BE2C (cell line): ENCODE measurements at places on chromosomes 2 and 18.

GRCh38 chr2:110126086-110126773, 10.6 kb upstream of the MALL start:
- DNase-seq, result no peak

DNA sequence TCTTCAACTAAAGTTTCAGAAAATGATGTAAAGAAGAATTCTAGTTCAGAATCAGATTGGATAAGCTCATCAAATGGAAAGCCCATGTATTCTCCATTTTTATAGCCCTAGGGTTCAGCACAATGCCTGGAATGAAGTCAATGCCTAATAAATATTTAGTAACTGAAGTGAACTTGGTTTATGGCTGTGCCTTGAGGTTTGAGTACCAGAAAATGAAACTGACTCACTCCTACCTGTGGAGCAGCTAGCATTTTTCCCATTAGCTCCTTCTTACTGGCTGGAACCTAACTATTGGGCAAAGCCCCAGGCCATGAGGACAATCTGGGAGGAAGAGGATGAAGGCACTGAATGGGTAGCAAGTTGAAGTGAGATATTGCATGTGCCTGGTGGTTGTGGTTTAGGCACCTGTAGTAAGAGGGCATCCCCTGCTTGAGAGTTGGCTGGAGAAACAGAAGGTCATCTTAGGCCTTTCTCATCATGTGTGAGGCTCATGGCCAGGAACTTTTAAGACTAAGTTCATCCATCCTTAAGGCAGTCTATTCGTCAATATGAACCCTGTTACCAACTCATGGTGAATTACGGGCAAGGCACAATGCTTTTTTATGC, 85.0 kb upstream of the LYPD1 start:
- no peak for DNase-seq

DNA sequence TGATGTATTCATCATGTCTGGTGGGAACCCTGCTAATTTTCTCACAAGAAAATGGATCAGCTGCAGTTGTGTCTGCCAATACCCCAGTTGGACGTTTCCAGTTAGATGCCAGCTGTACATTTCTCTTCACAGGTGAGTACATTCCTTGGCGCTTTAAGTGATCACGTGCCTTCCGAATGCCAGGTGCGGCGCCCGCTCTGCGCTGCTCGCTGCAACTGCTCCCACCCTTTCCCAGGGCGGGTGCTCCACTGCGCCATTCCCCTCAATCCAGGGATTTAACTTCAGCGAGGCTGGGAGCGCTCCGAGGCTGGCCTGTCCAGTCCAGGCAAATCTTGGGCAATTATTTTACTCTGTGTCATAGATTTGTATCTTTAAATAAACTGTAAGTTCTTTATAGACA, 225.0 kb upstream of the RAB6C start:
- DNase-seq, result no peak

DNA sequence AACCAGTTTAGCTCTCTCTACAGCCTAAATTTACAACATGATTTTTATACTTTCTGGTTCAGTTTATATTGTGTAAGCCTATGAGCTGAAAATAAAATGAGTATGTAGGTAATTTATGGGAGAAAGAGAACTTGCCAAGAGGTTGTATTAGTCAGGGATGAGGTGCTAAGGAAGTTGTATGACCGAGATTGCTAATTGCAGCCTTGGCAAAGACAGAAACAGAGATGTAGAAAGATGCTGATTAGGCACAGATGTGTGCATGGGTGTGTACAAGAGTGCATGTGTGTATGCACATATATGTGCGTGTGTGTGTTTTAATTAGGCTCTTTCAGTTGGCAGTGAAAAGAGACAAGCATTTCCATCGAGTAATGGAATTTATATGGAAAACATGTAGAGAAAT, 213.9 kb downstream of the FBXO15 start:
- no peak for DNase-seq

DNA sequence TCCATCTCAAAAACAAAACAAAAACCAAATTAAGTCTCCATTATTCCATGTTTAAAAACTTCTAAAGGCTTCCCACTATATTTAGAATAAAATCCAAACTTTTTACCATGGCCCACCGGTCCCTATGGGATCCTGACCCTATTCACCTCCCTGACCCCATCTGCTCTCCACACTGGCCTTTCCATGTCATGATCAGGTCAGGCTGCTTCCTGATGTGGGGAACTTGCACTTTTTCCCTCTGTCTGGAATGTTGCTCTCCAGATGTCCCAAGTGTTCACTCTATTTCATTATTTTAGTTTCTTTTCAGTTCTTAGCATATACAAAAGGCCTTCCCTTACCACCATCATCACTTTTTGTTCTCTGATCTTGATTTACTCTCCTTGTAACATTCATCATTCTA, 7.5 kb upstream of the MTA3 start:
- no peak for DNase-seq

DNA sequence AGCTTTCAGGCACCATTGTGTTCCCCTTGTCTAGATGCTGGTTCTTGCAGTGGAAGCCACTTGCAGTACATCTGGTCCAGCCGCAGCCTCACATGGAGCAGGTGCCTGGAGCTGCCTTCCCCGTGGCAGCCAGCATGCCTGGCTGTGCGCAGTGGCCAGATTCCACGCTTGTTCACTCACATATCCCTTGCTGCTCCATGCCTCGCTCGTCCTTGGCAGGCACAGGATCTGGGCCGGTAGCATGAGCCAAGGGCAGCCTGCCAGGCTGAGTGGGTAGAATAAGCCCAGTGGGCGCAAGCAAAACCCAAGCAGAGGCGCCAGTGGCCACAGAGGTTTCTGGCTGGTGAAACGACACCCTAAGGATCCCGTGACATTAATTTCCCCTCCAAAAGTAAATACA, 20.6 kb downstream of the TMX3 start:
- DNase-seq, result no peak

DNA sequence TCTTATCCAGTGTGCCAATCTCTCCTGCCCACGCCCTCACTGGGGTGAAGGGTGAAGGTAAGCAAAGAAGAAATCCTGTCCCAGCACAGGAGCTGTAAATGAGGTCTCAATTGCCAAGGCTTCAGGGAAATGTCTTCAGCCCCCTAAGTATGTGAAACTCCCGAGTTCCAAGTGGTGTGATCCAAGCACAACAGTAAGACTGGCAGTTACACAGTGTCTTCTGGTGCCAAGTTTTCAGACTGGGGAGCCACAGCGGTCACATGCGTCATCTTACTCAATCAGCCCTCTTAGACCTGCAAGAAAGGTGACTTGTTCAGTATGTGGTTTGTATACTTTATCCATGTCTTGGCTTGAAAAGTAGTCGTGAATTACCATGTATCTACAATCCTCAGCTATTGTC, 55.0 kb upstream of the SPRED2 start:
- no peak for DNase-seq
